ENCODE measurements at places on chromosomes 12 and 14.

GRCh38 chr14:75442166-75442565 lies 14.3 kb downstream of the JDP2 start:
- no peak for DNase-seq

GRCh38 chr14:93510056-93510455 lies 79.3 kb downstream of the UNC79 start:
- DNase-seq: no peak

- DNase-seq: no peak
Measured at GRCh38 chr12:92134638-92135274, 10.9 kb downstream of the BTG1 start.

DNA sequence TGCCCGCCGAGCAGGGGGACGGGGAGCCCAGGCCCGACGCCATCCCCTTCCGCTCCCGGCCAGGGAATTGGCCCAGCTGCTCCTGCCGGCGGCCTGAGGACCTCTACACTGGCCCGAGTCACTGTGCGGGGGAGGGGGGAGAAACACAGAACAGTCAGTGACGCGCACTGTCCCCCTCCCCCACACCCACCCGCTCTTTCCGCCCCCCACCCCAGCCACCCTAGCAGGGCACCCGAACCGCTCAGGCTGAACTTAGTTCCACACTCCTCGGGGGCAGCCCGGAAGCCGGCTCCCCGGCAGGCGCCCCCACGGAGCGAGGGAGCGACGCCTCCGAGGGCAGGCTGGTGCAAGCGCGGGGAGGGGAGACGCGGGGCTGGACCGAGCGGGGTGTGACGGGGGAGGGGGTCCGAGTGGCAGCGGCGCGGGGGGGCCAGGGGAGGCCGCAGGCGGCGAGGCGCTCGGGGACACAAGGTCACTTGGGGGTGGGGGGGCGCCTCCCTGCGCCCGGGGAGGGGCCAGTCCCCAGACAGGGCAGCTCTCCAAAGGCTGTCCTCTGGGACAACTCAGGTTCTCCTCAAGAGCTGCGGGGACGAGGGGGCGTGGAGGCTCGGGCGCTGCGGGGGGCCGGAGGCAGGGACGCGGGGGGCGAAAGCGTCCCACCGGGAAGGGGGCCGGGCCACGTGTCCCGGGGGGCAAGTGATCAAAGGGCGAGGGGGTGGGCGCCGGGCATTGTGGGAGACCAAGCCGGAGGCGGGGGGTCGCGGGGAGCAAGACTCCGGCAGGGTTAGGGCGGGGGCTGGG lies 648 bp downstream of the CHD4 start:
- DNase-seq: no peak

All from NCI-H1417 (cell line).